NAMALWA (cell line): ENCODE measurements at places on chromosomes 1 and 21.
A peak's percentile ranks its signal among the peaks of the same experiment; 100 is the strongest.

- no peak for DNase-seq
Observed at GRCh38 chr1:39681999-39682398, 9.2 kb downstream of the HPCAL4 start.

GRCh38 chr21:33950431-33951079 lies 35.0 kb upstream of the ATP5PO start:
- DNase-seq, result no peak

DNA sequence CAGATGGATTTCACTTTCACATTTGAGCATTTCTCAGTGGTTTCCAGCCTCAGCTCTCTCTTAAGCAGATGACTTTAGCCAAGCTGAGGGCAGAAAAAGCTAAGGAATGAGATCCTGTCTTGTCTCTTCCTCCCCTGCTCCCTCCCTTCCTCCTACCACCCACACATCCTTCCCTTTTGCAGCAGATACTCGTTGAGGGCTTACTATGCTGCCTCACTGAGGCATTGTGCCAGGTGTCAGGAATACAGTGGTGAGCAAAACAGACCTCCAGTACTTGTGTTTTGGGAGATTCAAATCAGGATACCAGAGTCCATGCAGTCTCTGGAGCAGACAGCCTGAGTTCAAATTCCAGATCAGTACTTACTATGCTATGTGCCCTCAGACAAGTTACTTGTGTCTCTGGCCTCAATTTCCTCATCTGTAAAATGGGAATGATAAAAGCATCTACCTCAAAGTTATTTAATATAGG lies 43.2 kb downstream of the KIF26B start:
- no peak for DNase-seq

- no peak for DNase-seq
Observed at GRCh38 chr1:54645806-54646676, 4.5 kb downstream of the MROH7 start.

DNA sequence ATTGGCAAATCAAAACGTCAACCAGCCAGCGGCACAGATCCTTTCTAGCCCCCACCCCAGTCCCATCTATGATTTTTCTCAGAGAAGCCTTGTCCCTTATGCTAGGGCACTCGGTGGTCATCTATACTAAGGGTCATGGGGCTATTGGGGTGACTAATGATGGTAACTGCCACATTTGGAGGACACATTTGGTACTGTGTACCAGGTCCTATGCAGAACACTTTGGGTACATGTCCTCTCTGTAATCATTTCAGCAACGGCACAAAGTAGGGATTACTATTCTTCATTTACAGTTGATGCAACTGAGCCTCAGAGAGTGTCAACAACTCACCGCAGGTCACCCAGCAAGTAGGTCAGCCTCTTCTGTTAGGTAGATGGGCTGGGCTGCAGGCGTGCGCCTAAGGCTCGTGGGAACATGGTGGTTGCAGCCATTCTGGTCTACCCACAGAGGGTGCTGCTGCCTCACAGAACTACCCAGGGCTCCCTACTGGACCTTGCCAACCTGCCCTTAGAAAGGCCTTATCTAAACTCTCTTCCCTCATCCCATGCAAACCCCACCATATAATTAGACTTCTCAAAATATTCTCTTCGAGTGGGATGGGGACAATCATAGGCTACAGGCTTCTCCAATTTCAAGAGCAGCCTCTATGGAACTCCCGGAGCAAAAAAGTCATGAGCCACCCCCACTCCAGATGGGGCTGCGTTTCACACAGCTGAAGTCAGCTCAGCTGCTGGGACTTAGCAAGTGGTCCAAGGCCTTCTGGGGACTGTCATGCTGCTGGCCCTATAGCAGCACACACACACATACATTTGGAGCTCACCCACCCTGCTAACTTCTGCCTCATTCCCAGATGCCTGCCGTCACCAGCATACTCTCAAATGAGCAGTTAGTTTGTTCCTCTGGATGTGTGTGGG lies 5.8 kb upstream of the SDHB start:
- peak; percentile 87 for DNase-seq

GRCh38 chr1:222068937-222069336 lies 327.0 kb upstream of the DUSP10 start:
- DNase-seq, result no peak
